ENCODE measurements at places on chromosomes 16 and 17. TPM values are rescaled to one million over a fixed set of nuclear protein-coding genes. Genes with fewer than 3 reads are reported as not detected.

C17orf67 gene
- polyA plus RNA-seq = 6.9 TPM

GRCh38 chr17:78353834-78354233 lies 6.0 kb downstream of the SOCS3 start:
- no peaks in the 10 kb centered on the region for H3K27me3 ChIP-seq
- H3K36me3 ChIP-seq = peaks cover 8% of the 10 kb centered on the region

DNA sequence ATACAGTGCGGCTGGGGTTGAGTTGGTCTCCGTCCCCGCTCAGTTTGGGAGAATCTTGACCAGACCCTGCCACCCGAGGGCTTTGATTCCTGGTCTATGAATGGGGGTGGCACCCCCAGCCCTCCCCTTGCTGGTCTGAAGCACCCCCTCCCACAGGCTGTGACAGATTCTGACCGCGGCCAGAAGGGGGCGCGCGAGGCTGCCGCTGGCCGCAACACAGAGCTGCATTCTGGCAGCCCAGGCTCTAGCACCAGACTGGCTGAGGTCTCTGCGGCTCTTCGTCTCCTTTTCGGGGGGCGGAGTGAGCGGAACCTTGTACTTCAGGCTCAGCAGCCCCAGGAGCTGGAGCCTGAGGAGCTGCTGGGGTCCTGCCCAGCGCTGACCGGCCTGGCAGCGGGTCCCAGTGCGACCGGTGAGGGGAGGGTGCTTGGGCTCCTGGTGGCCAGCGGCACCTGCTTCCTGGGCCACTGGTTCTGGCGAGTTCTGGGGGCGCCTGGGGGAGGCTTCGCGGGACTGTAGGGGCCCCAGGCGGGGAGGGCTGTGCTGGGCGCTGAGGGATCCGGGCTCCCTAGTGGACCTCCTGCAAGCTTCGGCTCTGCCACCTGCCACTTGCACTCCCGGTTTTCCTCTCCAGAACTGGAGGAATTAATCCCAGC lies 1011.6 kb downstream of the KCNJ18 start:
- no peak for DNase-seq
- no peaks in the 10 kb centered on the region for H3K4me1 ChIP-seq
- no peaks in the 10 kb centered on the region for H3K36me3 ChIP-seq
- H3K27me3 ChIP-seq = no peaks in the 10 kb centered on the region
- no peak overlapping the region for H3K4me3 ChIP-seq

DNA sequence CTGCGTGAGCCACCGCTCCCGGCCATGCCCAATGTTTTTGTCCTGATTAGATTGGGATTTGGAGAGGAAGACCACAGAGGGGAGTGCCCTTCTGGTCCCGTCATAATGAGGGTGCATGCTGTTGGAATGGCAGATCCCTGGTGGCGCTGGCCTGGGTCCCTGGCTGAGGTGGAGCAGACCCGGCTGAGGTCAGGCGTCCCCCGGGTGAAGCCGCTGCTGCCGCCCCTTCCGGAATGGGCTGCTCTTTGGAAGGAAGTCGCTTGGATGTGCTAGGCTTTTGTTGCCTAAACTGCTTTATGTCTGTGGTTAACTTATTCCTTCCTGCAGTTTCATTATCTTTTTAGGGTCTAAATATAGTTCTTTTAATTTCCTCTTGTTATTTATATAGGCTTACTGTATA lies 120.3 kb upstream of the CHMP6 start:
- peaks cover 13% of the 10 kb centered on the region for H3K4me1 ChIP-seq
- no peak overlapping the region for H3K27ac ChIP-seq
- no peaks in the 10 kb centered on the region for H3K36me3 ChIP-seq
- H3K4me3 ChIP-seq = no peak overlapping the region
- no peaks in the 10 kb centered on the region for H3K27me3 ChIP-seq

TMED6 gene
- 0.59 TPM for polyA plus RNA-seq

PLCG2 gene
- polyA plus RNA-seq = 61.9 TPM

DNA sequence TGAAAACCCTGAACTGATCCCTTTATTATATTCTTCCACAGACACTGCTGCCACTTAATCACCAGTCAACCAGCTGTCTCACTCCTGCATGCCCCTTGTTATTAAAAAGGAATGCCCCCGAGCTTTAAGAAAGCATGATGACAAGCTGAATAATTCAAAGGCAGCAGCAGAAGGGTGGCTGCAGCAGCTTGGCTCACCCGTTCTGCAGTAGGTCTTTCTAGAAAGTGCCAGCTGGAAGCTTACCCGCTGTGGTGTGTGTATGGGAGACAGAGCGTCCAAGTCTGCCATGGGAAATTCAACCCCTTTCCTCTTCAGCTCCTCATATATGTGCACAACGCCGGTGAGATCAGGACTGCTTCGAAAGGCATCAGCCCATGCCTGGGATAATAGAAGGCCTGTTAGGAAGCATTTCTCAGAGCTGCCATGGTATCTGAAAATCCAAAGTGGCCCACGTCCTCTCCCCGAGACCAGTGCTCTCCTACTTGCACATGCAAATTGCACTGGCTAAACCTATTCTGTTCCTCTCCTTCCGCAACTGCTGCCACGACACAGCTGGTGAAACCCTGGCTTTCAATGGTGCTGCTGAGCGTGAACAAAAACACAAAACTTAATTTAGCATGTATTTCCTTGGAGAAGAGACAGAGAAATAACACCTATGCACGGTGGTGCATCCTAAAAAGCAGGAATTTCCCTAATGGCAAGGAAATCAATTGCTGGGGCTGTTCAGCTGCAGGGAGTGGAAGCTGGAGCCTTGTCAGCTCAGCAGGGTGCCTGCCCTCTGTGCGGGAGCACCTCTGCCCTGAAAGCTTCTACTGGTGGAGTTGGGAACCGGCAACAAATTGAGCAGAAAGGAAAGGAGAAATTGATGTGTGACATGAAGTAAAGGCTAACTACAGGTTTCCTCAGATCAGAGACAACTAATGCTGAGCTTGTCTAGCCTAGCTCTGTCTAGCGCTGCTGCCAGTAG lies 47.9 kb upstream of the SREBF1 start:
- peaks cover 27% of the 10 kb centered on the region for H3K36me3 ChIP-seq
- H3K4me3 ChIP-seq = no peak overlapping the region
- no peak for DNase-seq
- H3K27me3 ChIP-seq = no peaks in the 10 kb centered on the region

- H3K4me3 ChIP-seq = peak overlapping the region; percentile 72
- peaks cover 29% of the 10 kb centered on the region for H3K4me1 ChIP-seq
- H3K27ac ChIP-seq = no peak overlapping the region
- no peaks in the 10 kb centered on the region for H3K27me3 ChIP-seq
These were observed 504 bp upstream of the COPRS start for GRCh38 chr17:31859487-31860008.

- H3K4me1 ChIP-seq = no peaks in the 10 kb centered on the region
- H3K27ac ChIP-seq = no peak overlapping the region
- DNase-seq = no peak
These were observed 24.7 kb downstream of the RBFOX3 start for GRCh38 chr17:79586131-79586530.

CARD14 gene
- 2.4 TPM for polyA plus RNA-seq

RNU2-1 gene
- polyA plus RNA-seq = not detected

KCNJ12 gene
- 0.11 TPM for polyA plus RNA-seq

DNA sequence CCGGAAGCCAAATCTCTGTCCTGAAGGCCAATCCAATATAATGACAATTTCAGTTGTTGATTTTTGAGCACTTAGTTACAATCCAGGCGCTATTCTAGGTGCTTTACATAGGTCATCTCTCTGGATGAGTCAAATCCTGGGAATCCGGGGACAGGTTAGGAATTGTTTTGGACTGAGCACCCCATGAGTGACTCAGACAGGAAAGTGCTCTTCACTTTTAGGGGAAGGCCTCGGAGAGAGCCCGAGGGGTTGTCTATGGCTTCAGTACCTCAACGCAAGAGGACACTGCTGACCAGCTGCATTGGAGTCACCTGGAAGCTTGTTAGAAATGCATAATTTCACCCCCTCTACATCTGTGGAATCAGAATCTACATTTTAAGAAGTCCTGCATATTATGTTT lies 108.8 kb downstream of the IRX5 start:
- H3K4me3 ChIP-seq = no peak overlapping the region
- DNase-seq = no peak
- no peaks in the 10 kb centered on the region for H3K36me3 ChIP-seq

DNA sequence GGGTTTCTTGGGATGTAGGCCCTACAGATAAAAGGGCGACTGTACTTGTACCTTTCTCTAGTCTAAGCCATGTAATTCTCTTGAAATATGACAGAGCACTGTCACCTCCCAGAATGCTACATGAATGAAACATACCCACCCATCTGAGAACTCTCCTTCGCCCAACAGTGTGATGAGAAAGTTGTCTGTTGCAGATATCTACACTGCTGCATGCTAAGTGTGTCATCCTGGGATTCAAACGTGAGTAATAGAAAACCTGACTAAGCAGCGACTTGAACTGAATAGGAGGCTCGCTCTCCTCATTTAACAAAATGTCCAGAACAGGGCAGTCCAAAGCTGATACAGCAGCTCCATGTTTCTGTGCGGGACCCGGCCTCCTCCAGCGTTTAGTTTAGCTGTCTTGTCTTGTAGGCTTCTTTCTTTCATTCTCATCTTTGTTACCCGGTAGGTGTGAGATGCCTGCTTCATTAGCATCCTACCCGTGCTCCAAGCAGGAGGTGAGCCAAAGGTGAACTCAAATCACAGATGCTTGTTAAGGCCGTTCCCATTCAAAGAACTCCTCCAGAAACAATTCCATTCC lies 211.9 kb downstream of the PRKCA start:
- DNase-seq = no peak
- no peaks in the 10 kb centered on the region for H3K36me3 ChIP-seq
- H3K27ac ChIP-seq = no peak overlapping the region
- no peaks in the 10 kb centered on the region for H3K4me1 ChIP-seq
- no peak overlapping the region for H3K4me3 ChIP-seq

C16orf46 gene
- 0.38 TPM for polyA plus RNA-seq

DNA sequence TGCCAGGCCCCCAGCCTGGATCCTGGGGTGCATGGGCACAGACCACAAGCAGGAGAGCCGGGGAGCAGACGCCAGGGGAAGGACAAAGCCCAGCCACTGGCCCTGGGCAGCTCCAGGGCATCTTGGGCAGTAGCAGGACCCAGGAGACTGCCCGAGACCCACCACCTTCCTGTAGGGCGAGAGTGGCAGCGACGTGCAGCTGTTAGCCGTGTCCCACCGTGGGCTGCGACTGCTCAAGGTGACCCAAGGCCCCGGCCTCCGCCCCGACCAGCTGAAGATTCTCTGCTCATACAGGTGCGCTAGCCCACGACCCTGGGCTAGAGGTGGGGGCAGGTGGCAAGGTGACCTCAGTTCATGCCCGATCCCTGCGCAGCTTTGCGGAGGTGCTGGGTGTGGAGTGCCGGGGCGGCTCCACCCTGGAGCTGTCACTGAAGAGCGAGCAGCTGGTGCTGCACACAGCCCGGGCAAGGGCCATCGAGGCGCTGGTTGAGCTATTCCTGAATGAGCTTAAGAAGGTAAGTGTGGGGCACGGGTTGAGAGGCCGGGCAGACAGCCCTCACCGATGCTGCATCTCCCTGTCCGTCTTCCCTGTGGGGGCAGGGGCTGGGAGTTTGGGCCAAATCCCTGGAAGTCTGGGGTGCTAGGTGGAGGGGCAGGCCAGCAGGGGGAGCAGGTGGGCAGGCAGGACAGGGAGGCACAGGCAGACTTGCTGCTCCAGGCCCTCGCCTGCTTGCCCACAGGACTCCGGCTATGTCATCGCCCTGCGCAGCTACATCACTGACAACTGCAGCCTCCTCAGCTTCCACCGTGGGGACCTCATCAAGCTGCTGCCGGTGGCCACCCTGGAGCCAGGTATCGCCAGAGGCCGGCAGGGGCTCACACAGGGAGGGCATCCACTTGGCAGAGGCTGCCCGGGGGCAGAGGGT lies 13.5 kb upstream of the SMIM5 start:
- no peak for DNase-seq
- H3K36me3 ChIP-seq = no peaks in the 10 kb centered on the region
- H3K27me3 ChIP-seq = no peaks in the 10 kb centered on the region
- no peaks in the 10 kb centered on the region for H3K4me1 ChIP-seq
- H3K4me3 ChIP-seq = no peak overlapping the region

DNA sequence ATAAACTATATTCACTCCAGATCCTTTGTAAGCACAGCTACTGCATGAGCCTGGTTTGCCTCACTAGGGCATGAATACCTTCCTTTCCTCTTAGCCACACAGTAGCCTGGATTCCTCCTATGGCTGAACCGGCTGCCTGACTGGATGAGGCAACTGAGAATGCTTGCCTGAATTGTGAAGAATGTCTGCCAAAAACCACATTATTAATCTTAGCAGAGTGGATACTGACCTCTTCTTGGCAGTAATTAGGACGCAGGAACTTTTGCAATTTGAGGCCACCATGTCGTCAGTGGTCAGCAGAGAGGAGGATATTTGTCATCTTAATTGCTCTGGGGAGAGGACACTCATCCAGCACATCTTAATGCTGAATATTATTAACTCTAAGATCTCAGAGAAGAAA lies 651.8 kb upstream of the GOT2 start:
- no peak for DNase-seq
- H3K27ac ChIP-seq = peak overlapping the region; percentile 28
- H3K27me3 ChIP-seq = no peaks in the 10 kb centered on the region
- H3K4me1 ChIP-seq = no peaks in the 10 kb centered on the region
- no peak overlapping the region for H3K4me3 ChIP-seq

- no peak overlapping the region for H3K4me3 ChIP-seq
- peak overlapping the region; percentile 29 for H3K27ac ChIP-seq
- peaks cover 22% of the 10 kb centered on the region for H3K36me3 ChIP-seq
- peak; percentile 75 for DNase-seq
These were observed 38.7 kb upstream of the AQP8 start for GRCh38 chr16:25177831-25178688.

FOXN1 gene
- not detected for polyA plus RNA-seq

DNA sequence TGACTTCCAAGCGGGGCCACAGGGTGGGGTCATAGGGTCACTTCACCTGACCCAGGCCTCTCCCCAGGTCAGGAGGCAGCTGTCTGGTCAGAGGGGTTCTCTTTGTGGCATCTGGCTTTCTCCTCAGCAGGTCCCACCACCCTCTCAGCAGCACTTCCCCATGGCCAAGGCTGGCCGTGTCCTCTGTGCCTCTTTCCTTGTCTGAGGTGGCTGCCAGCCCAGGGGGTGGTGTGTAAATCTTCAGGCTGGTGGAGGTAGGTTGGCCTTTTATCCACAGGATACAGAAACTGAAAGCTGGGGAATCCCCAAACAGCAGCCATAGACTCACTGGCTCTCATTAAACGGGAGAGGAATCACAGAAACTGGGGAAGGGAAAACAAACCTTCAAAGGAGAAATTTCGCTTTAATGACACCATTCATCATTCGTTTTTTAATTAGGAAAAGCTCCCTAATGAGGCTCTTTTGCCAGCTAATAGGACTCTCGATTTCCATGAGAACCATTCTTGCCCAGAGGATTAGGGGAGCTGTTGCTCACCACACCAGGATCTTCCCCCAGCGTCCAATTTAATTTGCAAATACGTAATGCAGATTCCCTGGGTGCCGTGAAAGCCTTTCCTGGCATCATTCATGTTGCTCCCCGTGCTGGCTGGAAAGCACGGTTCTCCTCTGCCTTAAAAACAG lies 18.0 kb downstream of the C17orf75 start:
- DNase-seq = peak; percentile 56
- H3K36me3 ChIP-seq = no peaks in the 10 kb centered on the region
- no peak overlapping the region for H3K27ac ChIP-seq
- peaks cover 18% of the 10 kb centered on the region for H3K4me1 ChIP-seq

GRCh38 chr16:57681950-57682728 lies 12.5 kb upstream of the DRC7 start:
- H3K4me3 ChIP-seq = no peak overlapping the region
- H3K4me1 ChIP-seq = peaks cover 4% of the 10 kb centered on the region
- peak; percentile 66 for DNase-seq
- no peaks in the 10 kb centered on the region for H3K36me3 ChIP-seq
- H3K27ac ChIP-seq = no peak overlapping the region

KDM6B gene
- 4.0 TPM for polyA plus RNA-seq

GRCh38 chr16:69478685-69479084 lies 54.3 kb downstream of the CYB5B start:
- no peak overlapping the region for H3K4me3 ChIP-seq
- no peaks in the 10 kb centered on the region for H3K36me3 ChIP-seq
- no peak for DNase-seq
- no peaks in the 10 kb centered on the region for H3K27me3 ChIP-seq
- H3K27ac ChIP-seq = no peak overlapping the region
- no peaks in the 10 kb centered on the region for H3K4me1 ChIP-seq
